ENCODE measurements at places on chromosomes 2 and 18. TPM values are rescaled to one million over a fixed set of nuclear protein-coding genes. Genes with fewer than 3 reads are reported as not detected.

Gene ZNF142
- total RNA-seq, result 3.3 TPM

- no peak for DNase-seq
Measured at GRCh38 chr2:120876526-120877280, 141.0 kb downstream of the GLI2 start.

Gene UGT1A9
- not detected for total RNA-seq

- no peak for DNase-seq
Measured at GRCh38 chr2:46025676-46026075, 271.5 kb upstream of the EPAS1 start.

DNA sequence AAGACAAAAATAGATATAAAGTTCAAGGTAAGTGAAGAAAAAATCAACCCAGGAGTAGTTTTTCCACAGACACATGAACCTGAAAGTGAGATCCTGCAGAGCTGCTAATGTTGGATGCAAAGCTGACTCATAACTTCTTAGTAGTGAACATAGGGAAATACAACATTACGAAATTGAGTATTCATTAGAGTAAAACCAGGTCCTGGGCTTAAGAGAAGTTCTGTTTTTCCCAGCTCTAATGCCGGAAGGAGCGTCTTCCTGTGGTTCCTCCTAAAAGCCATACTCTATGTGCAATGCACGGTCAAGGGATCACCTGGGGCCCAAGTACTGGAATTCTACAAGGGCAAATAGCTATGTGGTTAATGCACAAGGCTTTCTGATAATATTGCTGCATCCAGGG is 141.7 kb downstream of the RBMS1 start:
- DNase-seq, result no peak

DNA sequence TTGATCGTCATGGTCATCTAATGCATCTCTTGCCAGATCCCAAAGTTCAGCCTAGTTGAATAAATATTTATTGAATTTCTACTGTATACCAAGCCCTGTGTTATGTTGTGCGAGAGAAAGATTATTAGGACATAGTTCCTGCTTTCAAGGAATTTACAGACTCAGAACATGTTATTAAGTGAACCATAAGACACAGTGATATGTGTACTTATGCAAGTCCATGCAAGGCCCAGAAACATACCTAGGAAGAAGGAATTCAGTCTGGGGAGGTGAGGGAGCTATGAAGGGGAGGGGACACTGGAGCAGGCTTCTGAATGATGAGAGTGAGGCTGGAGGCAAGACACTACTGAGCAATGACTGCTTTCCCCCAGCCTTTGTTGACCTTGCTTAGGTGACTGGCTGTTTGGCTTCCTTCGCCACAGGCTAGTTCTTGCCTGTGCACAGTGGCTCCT is 81.4 kb downstream of the ACAA2 start:
- no peak for DNase-seq

GRCh38 chr2:122643725-122644329 is 888.4 kb downstream of the TSN start:
- DNase-seq, result no peak

Gene FHOD3
- total RNA-seq, result 69.7 TPM

GRCh38 chr2:150450765-150451164 is 36.7 kb downstream of the RND3 start:
- DNase-seq, result no peak

GRCh38 chr2:41853427-41854191 is 194.2 kb upstream of the PKDCC start:
- peak; percentile 86 for DNase-seq

Gene SERPINB2
- not detected for total RNA-seq

- DNase-seq, result no peak
Measured at GRCh38 chr2:196711625-196712024, 72.1 kb downstream of the CCDC150 start.

- no peak for DNase-seq
Measured at GRCh38 chr2:172361360-172361759, 66.0 kb upstream of the ITGA6 start.

- DNase-seq, result no peak
Measured at GRCh38 chr2:219507581-219508443, 6.5 kb upstream of the ASIC4 start.

GRCh38 chr2:232481322-232482140 is 6.1 kb downstream of the ECEL1 start:
- DNase-seq, result no peak

Gene SKOR2
- total RNA-seq, result not detected

DNA sequence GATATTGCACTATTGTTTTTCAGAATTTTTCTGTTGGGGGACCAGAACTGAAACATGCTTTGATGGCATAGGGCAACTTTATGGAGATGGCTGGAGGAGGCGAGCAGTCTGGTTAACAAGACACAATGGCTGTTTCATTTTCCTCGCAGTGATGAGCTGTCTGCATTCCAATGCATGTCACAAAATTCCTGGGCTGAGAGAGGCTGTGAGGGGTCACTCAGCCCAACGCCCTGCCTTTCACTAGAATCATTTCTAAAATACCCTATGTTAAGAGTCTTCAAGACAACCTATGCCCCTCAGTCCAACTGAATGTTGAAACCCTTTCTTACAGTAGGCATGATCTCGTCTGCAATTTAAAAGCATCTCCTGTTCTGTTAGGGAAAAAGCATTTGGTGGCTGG is 1090.0 kb downstream of the BCL11A start:
- DNase-seq, result peak; percentile 55

GRCh38 chr2:20225294-20226151 is 593 bp upstream of the SDC1 start:
- peak; percentile 89 for DNase-seq

DNA sequence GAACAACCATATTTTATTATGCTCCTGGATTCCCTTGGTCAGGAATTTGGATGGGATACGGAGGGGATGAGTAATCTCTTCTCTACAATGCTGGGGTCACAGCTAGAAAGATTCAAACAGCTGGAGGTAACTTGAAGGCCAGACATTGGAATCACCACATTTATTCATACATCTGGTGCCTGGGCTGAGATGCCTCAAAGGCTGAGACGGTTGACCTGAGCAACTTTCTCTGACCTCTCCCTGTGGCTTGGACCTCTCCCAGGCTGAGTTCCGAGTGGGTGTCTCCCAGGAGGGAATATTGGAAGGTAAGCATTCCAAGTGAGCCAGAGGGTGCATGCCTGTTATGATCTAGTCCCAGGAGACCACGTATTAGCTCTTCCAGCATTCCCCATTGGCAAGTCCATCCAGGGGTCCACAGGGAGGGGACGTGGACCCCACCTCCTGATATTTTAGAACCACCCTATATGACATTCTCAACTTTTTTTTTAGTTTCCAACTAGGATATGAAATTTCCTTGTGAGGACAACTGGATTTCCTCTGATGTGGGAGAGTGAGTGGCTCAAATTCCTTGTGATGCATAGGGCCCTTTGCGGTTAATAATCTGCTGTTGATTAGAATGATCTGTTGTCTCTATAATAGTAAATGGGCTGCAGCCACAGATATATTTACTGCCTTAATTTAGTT is 101.8 kb downstream of the MRPS9 start:
- no peak for DNase-seq

Gene MAPRE2
- total RNA-seq, result 34.6 TPM

Gene MGAT5
- 21.2 TPM for total RNA-seq

All from neural progenitor cell (in vitro differentiated cells).